CMK (cell line): ENCODE measurements at places on chromosomes 4 and X.
A peak's percentile ranks its signal among the peaks of the same experiment; 100 is the strongest.

GRCh38 chrX:56789518-56790070, 60.6 kb downstream of the NBDY start:
- no peak for DNase-seq

DNA sequence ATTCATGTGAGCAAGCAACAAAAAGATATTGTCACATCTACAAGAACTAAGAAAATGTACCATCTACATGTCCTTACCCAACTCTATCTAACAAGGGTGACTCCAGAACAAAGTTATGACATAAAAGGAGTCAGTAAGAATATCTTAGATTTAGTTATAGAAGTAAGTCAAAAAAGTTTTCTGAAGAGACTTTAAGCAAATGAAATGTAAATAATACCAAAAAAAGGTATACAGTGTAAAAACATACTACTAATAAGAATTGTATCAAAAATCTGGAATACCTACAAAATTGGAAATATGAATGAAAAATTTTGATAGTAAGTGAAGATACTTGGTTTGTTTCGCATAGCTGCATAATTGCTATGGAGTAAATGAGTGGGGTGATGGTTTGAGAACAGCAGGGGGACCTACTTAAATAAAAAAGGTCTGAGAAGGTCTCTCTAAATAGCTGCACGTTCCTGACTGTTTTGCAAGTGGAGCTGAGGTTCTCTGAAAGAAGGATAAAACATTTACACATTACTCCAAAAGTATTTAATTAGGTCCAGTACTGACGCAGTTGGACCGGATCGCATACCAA, 51.0 kb upstream of the ENPP6 start:
- peak; percentile 26 for DNase-seq

DNA sequence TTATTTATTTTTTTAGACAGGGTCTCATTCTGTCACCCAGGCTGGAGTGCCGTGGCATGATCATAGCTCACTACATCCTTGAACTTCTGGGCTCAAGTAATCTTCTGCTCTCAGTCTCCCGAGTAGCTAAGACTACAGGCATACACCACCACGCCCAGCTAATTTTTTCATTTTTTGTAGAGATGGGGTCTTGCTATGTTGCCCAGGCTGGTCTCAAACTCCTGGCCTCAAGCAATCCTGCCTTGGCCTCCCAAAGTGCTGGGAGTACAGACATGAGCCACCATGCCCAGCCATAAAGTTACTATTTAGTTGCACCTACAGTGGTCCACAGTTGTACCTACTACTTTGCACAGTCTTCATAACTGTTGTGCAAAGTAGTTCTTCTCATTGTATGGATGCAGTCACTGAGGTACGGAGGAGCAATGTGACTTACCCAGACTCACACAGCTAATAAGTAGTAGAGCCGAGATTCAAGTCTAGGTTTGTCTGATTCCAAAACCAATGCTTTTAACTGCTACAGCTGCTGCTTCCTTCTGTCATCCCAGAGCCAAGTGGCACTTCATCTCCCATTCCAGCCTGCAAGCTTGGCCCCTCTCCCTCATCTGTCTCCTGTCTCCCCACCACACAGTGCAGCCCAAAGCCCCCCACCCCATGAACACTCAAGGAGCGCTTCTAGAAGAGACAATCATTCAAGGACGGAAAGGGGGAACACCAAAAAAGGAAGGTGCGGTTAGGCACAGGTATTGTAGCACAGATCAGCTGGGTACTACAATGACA, 24.0 kb upstream of the IQSEC2 start:
- no peak for DNase-seq

DNA sequence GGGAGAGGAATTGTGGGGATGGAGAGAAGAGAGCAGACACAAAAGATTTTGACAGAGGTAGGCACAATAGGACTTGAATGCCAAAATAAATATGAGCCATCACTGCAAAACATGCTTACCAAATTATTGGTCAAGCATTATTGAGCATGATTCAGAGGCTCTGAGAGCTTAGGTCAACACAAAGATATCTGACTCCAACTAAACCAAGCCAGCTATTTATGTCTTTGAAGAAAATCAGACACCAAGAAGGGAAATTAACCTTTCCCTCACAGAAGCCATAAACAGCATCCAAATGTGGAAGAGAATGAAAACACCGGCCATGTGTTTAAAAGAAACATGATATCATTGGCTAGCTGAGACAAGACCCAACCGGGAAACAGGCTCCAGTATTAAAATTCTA, 323.2 kb downstream of the RAB28 start:
- DNase-seq, result no peak

GRCh38 chrX:132677233-132677716, 188.4 kb upstream of the MBNL3 start:
- DNase-seq, result no peak

DNA sequence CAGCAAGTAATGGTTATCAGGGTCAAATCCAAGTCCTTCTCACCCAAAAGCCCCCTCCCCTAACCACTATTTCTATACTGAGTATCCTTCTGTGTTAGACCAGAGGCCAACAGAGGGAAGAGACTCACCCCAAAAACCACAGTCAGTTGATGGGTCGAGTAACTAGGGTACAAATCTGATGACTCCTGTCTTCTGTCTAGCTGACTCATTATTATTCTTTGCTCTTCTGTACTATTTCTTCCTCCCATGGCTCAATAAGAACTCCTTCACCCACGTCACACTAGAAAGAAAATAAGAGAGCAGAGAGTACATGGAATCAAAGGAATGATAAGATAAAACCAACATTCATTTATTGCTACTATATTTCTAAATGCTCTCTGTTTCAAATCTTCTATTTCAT, 2.0 kb downstream of the RAB40A start:
- no peak for DNase-seq

DNA sequence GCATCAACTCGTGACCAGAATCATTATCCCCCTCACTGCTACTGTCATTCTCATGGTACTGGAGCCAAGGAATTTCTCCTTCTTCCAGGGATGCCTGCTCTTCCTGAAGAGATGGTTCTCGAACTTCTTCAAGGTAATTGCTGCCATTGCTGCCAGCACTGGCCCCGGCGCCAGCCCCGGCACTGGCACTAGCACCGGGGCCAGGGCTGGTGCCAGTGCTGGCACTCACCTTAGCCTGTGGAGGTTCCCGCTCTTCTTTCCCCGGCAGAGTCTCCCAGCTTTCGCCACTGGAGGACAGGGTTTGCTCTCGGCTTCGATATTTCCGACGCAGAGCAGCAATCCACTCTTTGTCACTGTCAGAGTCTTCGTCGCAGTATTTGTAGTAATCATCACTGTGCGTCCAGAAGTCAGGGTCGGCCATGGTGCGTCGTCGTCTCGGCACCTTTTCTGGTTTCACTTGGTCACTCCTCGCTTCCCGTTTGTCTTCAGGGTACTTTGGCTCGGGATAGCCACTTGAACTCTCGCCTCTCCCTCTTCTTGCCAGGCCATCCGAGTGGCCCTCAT, 3.4 kb downstream of the PJA1 start:
- DNase-seq, result no peak

GRCh38 chr4:7842384-7843279, 97.0 kb downstream of the AFAP1 start:
- no peak for DNase-seq

- no peak for DNase-seq
Observed at GRCh38 chrX:48720577-48721250, 24.2 kb downstream of the SUV39H1 start.

DNA sequence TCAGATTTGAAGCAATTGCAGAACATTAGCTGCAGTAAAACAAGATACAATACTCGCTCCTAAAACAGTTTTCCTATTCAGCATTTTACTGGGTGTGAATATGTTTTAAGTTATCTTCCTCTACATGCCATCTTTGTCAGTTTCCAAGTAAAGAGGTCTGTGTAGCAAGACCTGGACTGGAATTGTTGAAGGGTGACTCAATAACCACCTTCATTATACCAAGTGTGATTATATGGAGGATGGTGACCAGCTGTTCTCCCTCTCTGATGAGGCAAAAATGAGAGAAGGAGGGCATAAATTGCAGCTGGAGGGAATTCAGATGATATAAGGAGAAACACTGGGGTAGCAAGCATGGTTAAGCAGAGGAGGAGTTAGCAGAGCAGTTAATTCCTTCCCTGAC, 922.1 kb upstream of the SLIT2 start:
- no peak for DNase-seq

- no peak for DNase-seq
Observed at GRCh38 chr4:3727847-3728469, 38.2 kb upstream of the ADRA2C start.

- no peak for DNase-seq
Observed at GRCh38 chr4:85166318-85166717, 199.8 kb upstream of the WDFY3 start.

- no peak for DNase-seq
Observed at GRCh38 chrX:10509397-10509796, 111.0 kb downstream of the MID1 start.
